ENCODE measurements at places on chromosomes 1 and 21.

- no peak for DNase-seq
Measured at GRCh38 chr1:206037581-206037980, 13.9 kb upstream of the CTSE start.

- DNase-seq: no peak
Measured at GRCh38 chr1:62362061-62362917, 43.1 kb upstream of the KANK4 start.

GRCh38 chr1:96362623-96363022 is 359.0 kb upstream of the PTBP2 start:
- no peak for DNase-seq

GRCh38 chr1:25924454-25924853 is 18.2 kb upstream of the STMN1 start:
- DNase-seq: no peak

- no peak for DNase-seq
Measured at GRCh38 chr1:168608796-168609715, 32.7 kb downstream of the XCL1 start.
